8988T (cell line): ENCODE measurements at places on chromosomes 3 and 15.

- DNase-seq = no peak
Observed at GRCh38 chr3:123155471-123156011, 46.2 kb upstream of the SEC22A start.

DNA sequence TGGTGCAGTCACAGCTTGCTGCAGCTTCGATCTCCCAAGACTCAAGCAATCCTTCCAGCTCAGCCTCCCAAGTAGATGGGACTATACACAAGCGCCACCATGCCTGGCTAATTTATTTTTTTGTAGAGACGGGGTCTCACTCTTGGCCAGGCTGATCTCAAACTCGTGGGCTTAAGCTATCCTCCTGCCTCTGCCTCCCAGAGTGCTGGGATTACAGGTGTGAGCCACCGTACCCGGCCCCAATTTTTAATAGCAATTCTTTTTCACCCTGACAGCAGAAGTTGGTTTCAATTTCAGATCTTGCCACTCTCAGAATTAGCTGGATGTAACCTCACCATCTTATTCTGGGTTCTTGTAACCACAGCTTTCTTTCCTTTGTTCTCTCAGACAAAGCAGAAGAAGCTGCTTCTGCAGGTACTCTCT is 64.8 kb downstream of the TRIM71 start:
- DNase-seq = no peak

GRCh38 chr15:75136118-75136517 is 65.6 kb upstream of the C15orf39 start:
- no peak for DNase-seq

DNA sequence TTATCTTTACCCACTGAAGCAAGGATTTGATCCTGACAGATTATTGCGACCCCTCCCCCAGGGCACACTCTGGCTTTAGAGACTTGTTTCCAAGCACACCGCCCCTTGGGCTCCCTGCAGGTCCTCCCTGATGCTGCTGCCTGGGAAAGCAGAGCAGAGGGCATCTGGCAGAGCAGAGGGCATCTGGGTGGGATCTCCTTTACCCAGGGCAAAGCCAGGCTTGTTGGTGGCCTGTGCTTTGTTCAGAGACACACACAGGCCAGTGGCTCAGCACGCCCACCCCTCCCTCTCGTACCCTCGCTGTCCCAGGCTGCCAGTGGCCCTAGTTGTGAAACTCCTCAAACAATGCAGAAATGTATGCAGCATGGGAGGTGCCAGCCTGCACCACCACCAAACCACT is 4.8 kb downstream of the KLF13 start:
- no peak for DNase-seq

- DNase-seq = no peak
Observed at GRCh38 chr3:119492128-119492527, 6.2 kb upstream of the TIMMDC1 start.

DNA sequence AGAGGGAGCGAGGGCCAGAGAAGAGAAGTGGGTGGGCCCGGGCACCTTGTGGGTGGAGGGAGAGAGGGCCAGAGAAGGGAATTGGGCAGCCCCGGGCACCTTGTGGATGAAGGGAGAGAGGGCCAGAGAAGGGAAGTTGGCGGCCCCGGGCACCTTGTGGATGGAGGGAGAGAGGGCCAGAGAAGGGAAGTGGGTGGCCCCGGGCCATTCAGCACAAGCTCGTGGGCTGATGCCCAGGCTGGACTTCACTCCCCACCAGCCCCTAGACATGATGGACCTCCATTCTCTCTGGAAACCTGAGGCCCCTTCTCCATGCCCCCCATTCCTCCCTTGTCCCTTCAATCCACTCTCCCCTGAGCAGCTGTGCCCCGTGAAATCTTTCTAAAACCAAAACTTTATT is 15.8 kb downstream of the DUSP7 start:
- no peak for DNase-seq

DNA sequence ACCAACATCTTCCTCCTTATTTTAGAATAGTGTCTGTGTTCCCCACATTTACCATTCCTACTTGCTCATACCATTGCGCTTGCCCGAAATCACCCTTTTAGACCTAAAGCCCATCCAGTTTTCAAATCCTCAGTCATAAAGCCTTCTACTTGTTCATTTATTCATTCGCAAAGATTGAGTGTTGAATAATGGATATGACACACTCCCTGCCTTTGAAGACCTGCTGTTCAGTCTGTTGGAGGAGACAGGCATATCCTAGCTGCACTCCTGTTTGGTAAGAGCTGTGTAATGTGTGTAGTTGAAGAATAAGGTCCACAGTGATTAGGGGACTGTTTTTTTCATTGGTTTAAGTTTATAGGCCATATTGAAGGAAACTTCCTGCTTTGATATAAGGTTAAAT is 1.7 kb downstream of the CNOT10 start:
- DNase-seq = no peak

DNA sequence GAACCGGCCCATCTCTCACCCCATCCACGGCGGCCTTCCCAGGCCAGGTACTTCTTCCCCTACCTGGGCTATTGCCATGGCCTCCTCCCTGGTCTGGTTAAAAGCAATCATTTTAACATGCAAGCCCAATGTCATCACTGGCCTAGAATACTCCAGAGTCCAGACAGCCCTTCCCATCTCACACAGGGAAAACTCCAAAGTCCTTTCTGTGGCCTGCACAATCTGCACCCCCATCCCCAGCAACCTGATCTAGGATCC is 45.8 kb upstream of the SLCO2A1 start:
- no peak for DNase-seq

DNA sequence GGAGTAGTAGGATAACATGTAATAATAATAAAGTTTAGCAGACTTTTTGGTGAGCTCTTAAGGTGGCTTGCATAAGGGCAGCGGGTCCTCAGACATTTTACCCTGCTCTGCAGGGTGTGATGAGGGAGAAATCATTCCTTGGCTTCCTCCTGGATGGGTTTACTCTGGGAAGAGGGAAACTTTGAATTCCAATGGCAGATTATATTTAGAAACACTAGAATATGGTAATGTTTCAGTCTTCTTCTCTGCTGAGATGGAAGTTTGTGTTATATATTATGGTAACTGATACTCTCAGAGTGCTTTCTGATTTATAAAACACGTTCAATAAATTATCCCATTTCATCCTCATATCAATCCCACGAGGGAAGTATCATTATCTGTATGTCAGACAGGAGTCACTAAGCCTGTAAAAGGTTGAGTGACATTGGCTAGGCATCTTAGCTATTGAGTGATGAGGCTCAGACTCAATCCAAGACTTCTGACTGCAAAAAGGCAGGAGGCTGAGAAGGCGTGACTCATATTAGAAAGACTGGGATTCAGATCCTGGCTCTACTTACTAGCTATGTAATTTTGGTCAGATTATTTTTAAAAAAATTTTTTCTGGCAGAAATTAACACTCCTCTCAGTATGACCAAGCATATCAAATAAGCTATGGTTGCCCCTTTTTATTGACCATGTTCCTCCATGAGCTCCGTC is 19.3 kb downstream of the PDIA5 start:
- DNase-seq = no peak

GRCh38 chr3:194340757-194341400 is 10.2 kb downstream of the CPN2 start:
- DNase-seq = no peak

- DNase-seq = no peak
Observed at GRCh38 chr3:13207578-13207922, 134.3 kb upstream of the IQSEC1 start.

DNA sequence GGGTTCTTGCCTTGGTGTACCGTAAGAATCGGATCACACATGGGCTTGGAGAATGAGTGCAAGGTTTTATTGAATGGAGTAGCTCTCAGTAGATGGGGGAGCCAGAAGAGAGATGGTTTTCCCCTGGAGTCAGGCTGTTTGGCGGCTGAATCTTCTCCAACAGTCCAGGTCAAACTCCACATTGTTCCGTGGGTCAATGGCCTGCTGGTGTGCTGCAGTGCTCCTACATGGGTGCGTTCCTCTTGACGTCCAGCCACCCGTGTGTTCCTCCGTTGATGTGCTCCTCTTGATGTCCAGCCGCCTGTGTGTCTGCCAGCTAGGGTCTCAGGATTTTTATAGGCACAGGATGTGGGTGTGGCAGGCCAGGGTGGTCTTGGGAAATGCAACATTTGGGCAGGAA is 69.3 kb upstream of the AGBL1 start:
- no peak for DNase-seq

- no peak for DNase-seq
Observed at GRCh38 chr15:66224946-66225345, 28.6 kb downstream of the MEGF11 start.

- no peak for DNase-seq
Observed at GRCh38 chr15:73629798-73630429, 3.3 kb downstream of the NPTN start.

- no peak for DNase-seq
Observed at GRCh38 chr3:20316238-20316637, 130.2 kb upstream of the SGO1 start.

DNA sequence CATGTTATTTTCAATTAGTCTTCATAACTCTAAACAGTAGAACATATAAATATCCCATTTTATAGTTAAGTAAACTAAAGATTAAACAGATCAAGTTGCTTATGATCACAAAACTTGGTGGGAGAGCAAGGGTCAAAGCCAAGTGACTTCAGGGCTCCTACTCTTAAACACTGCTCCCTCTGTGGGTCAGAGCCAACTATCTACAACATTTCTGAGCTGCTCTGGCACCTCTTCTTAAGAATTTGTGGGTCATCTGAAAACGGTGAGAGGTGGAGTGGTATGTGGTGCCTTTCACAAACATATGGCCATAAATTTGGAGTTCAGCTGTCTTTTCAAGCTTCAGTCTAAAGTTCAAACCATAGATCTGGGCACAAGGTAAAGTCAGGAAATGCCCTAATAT is 10.9 kb downstream of the ATG3 start:
- no peak for DNase-seq

GRCh38 chr15:60299452-60300047 is 98.2 kb downstream of the ANXA2 start:
- DNase-seq = no peak

GRCh38 chr3:139537795-139538621 is 1.5 kb downstream of the RBP1 start:
- no peak for DNase-seq

DNA sequence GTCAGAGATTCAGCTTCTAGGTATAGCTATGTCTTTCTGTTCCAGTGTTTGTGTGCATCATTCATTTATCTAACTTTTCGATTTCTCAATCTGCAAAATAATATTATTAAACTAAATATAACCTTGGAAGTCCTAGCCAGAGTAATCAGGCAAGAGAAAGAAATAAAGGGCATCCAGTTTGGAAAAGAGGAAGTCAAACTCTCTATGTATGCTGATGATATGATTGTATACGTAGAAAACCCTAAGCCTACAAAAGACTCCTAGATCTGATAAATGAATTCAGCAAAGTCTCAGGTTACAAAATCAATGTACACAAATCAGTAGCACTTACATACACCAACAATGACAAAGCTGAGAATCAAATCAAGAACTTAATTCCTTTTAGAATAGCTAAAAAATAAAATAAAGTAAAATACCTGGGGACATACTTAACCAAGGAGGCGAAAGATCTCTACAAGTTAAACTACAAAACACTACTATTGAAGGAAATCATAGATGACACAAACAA is 718.2 kb downstream of the NTRK3 start:
- DNase-seq = no peak

DNA sequence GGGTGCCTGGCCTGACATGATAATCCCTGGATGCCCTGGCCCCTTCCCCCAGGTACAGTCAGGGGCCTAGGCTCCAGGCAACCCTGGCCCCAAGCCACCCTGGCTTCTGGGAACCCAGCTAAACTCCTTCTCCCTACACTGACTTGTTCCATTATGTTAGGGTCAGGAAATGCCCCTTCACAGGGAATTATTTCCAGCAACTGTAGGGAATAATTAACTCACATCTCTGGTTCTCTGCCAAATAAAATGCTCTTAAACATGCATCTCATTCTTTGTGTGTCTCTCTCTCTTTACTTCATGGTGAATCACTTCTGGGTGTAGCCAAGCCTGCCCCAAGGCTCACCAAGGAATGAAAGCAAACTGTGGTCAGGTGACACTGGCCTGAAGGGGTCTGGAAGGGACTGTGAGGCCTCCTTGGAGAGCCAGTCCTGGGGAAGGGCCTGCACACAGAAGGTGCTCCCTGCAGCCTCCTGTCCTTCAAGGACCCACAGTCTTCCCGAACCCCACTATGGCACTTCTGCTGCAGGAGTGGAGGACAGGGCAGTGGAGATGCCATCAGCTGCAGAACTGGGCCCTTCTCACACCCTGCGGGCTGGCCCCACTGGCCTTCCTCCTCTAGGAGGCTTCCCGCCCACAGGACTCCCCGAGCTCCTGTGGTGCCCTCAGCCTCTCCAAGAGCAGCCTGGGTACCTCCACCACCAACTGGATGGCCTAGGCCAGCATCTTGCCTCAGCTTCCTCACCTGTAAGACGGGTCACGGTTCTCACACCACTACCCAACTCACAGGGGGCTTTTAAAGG is 17.6 kb downstream of the TKT start:
- no peak for DNase-seq

- no peak for DNase-seq
Observed at GRCh38 chr3:54939557-54940300, 11.9 kb upstream of the LRTM1 start.

GRCh38 chr3:72065872-72066641 is 281.1 kb upstream of the PROK2 start:
- DNase-seq = no peak

DNA sequence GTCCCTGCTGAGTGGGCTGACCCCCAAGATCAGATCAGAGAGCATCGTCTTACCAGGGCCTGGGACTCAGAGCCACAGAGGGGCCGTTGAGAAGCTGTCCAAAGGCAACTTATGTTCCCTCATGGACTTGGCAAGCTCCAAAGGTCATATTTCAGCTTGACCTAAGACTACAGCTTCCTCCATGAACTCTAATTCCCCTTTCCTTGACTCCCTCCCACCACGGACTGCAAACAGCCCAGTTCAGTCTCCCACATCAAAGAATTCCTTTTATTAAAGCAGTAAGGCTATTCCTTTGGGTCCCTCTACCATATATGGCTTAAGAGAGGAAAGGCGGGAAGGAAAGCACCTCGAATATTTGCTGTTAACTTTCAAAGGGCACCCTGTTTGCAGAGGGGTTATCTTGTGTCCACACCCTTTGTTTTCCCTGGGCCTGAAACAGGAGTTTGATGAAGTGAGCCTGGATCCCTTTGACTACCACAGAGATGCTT is 146.1 kb upstream of the THBS1 start:
- DNase-seq = no peak

DNA sequence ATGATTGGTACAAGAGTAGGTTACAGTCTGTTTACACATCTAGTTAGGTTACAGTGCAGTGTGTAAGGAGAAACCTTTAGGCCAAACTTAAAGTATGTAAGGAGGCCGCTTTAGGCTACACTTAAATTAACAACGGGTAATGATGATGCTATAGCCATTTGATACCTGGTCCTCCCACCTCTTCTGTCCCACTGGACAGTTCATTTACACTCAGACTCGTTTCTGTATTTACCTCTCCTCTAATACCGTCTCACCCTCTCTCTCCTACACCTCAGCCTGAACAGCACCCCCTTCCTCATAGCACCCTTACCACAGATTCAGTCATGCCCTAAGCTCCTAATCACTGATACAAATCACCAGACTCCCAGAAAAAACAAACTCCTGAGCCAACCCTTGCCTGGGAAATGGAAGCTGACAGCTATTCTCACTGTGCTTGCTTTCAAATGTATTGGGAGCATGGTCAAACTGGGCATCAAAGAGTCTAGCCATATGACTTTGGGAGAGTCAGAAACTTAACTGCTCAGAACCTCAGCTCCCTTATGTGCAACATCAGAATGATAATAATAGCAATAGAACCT is 241.3 kb upstream of the SETMAR start:
- DNase-seq = no peak

GRCh38 chr3:50885070-50885850 is 210.5 kb downstream of the DOCK3 start:
- DNase-seq = no peak
